ENCODE measurements at places on chromosomes 5 and 9.

DNA sequence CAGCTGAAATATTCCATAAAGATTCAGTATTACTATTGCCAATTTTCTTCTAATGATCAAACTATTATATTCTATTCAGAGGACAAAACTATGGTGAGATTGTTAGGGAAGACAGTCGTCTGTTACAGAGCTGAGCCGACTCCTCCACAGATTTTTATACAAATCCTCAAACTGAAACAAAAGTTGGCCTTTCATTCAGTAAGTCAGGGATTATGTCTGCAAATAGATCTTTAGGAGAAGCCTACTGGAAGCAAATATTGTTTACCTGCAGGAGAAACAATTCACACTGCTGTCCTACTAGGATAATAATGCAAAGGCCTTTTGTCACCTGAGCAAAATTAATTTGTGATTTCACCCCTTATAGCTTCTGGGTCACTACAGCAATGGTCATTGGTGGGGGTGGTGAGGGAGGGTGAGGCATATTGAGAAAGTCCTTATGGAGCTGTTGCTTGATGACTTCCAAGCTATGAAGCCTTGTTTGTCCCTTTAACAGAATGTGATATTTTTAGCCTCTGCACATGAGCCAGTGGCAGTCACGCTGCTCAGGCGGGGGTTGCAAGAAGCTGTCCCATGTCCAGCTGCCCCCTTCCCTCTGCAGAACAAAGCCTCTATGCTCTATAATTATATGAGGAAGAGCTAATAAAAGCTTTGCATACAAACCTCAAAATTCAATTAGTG, 200.5 kb upstream of the KLF9 start:
- no peak for DNase-seq

- DNase-seq, result no peak
Observed at GRCh38 chr5:1781107-1781506, 18.5 kb downstream of the MRPL36 start.

DNA sequence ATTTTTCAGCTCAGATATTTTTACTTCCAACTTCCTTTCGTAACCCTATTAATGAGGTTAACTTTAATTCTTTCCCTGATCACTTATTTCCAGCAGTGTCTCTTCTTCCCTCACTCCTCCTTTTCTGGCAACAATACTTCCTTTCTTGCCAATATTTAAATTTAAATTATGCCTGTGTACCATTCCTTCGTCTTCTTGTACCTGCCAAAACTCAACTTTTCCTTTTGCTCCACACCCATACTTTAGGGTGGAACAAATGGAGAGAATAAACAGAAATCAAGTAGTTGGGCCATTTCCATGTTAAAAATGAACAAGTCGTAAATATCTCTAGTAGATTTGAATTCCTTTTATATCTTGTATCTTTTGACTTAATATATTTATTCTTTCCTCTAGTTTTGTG, 66.0 kb downstream of the FER start:
- no peak for DNase-seq

- no peak for DNase-seq
Observed at GRCh38 chr5:122517091-122517490, 205.1 kb downstream of the SNCAIP start.

- DNase-seq, result no peak
Observed at GRCh38 chr9:88808019-88808656, 183.1 kb upstream of the S1PR3 start.
